ENCODE measurements at places on chromosomes 5 and 9.
A peak's percentile ranks its signal among the peaks of the same experiment; 100 is the strongest.

DNA sequence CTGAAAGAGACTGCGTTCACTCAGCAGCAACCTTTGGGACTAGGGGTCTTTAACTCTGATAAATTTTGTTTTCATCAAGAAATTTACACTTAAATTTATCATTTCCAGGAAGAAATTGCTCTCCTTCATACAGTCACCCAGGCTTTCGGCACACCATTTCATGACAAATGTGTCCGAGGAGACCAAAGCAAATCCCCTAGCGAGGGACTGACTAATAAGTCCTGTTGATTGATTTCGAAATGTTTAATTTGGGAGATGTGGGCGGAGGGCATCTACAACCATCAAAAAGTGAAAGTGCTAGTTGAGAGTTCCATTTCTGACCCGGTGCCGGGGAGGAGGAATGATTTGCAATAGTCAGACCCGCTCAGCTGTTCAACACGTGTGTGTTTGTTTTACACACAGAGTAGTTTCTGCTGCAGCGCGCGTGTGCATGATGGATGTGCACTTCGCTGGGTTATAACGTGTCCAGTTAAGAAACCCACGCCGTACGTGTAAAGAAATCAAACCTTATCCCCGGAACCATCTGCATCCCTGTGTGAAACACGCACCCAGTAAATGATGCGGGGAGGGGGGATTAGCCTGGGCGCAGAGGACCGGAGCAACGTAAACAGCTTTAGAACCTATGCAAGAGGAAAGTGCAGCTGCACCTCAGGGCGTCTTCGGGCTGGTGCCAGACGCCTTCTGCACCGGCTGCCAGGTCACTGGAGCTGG, 845 bp upstream of the NR4A3 start:
- DNase-seq: peak; percentile 83

DNA sequence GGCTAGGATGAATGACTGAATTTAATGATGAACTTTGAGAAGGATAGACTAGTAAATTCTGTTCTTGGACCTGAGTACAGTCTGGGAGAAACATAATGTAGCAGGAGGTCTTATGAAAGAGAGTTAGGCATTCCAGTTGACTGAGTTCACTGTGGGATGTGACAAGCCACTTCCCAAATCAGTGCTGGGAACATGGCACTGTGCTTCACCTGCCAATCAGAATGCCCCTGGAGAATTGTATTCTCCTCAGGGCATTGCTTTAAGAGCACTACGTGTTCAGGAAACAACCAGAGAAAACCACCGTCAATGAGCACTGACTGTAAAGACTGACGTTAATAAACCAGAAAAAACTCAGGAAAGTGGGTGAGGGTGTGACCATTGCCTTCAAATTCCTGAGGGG, 1.2 kb downstream of the CCDC107 start:
- DNase-seq: no peak

- no peak for DNase-seq
Observed at GRCh38 chr9:116539549-116539948, 147.6 kb upstream of the TRIM32 start.

DNA sequence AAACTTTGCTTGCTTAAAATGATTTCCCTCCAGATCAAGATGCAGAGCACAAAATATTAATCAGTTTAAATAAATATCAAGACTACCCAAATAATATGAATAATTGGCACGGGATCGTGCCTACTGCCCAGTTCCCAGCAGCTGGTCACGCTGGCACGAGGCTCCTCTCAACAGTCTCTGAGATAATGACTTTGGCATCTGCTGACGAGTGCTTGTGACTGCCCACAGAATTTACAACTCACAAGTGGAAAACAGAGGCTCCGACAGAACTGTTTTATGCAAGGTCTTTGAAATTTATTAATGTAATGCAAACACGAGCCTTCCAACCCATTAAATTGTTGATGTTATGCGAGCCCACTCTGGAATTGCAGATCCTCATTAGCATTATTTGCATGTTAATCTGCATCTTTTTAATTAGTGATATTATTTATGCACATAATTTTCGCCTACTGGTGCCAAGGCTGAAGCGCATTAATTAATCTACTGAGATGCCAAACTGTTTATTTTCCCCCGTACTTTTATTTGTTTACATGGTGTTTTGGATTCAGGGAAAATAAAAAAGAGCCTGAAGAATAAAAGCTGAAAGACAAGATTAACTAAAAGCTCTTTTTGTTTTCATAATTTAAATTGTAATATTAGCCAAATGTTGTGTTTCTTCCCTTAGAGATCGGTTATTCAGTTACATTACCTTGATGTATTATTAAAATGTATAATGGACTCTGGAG, 369.3 kb upstream of the IRX1 start:
- DNase-seq: peak; percentile 85

DNA sequence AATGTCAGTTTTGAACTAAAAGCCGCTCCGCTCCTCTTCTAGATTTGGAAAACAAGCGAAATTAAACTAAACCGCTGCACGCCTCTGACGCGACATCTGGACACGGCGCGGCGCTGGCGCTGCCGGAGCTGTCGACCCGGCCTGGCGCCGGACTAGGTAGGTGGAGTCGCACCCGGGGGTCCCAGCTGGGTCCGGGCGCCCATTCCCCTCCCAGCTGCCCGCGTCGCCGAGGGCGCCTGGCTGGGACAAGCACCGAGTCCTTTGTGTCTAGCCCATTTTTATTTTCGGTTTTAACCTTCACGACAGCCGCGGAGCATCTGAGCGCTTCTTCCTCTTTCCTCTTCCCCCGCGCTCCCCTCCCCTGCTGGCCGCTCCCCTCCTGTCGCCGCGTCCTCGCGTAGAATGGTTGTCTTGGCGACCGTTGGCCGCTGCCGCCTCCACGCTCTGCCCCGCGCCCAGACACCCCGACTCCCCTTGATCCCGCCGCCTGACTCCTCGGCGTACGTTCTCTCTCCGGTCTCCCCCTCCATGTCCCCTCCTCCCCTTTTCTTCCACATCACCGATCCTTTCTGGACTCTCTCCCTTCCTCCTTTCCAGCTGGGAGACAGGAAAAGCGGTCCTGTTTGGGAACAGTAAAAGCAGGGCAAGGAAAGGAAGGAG, 545 bp downstream of the CDKN2B-AS1 start:
- peak; percentile 59 for DNase-seq

- DNase-seq: no peak
Observed at GRCh38 chr5:103408408-103408807, 149.8 kb downstream of the MACIR start.

- no peak for DNase-seq
Observed at GRCh38 chr9:99471033-99471432, 249.0 kb downstream of the SEC61B start.

- no peak for DNase-seq
Observed at GRCh38 chr9:106291786-106292185, 571.2 kb upstream of the ZNF462 start.

GRCh38 chr9:121992571-121993212, 100.4 kb downstream of the TTLL11 start:
- peak; percentile 82 for DNase-seq

GRCh38 chr9:14520341-14520740, 172.9 kb downstream of the ZDHHC21 start:
- no peak for DNase-seq

GRCh38 chr9:21995666-21996398, 1.2 kb downstream of the CDKN2B-AS1 start:
- peak; percentile 41 for DNase-seq

DNA sequence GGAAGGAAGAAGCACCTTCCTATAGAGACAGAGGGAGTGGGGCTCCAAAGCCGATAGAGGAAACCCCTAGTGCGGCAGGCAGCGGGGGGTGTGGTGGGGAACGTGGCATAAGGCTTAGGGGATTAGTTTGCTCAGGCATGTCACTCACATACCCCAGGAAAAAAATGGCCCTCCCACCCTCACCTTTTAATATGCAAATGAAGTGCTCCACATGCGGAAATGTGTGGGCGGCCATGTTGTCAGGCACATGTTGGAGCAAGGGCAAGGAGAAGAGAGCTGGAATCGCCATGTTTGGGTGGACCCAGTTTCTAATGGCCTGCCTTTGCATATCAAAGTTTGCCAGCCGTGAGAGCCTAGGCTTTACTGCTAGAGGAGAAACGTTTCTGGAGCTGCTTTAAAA, 758.8 kb downstream of the NR2F1-AS1 start:
- no peak for DNase-seq

GRCh38 chr5:68243681-68244080, 28.1 kb downstream of the PIK3R1 start:
- no peak for DNase-seq

- DNase-seq: no peak
Observed at GRCh38 chr9:110443146-110443865, 105.6 kb upstream of the TXNDC8 start.

DNA sequence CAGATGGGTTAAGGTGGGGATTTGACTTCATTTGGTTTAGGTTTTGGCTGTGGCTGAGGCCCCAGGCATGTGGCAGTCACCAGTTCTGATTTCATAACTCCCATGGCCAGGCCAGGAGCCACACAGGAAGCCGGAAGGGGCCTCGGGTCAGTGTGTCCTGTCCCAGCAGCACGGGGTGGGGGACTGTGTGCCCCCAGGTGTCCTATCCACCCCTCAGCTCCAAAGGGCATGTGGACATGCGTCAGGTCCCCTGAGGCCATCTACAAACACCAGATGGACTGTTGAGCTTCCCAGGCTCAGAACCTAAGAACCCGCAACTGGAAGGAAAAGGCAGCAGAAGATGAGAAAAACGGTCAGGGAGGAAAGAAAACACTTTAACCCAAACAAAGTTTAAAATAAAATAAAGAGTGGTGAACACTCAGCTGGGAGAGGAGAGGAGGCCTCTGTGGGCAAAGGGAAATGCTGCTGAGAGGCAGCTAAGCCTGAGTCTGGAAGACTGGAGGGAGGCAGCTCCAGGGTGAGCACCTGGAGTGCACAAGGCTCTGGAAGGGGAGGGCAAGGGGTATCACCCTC, 260.8 kb downstream of the AUH start:
- no peak for DNase-seq

DNA sequence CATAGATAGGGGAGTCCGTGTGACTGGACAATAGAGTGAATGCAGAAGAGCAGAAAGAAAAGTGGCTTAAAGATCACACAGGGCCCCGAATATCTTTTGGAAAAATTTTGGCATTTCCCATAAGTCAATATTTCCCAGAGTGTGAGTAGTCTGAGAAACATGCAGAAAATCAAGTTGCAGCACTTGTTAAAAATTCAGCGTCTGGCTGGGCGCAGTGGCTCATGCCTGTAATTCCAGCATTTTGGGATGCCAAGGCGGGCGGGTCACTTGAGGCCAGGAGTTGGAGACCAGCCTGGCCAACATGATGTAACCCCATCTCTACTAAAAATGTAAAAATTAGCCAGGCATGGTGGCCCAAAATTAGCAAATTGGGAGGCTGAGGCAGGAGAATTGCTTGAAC, 227.0 kb downstream of the DRD1 start:
- DNase-seq: no peak

- DNase-seq: no peak
Observed at GRCh38 chr9:29241320-29241719, 1668.0 kb upstream of the C9orf72 start.

- DNase-seq: no peak
Observed at GRCh38 chr5:5372930-5373329, 49.5 kb upstream of the ICE1 start.

GRCh38 chr5:145471831-145472612, 363.1 kb downstream of the PRELID2 start:
- DNase-seq: no peak

DNA sequence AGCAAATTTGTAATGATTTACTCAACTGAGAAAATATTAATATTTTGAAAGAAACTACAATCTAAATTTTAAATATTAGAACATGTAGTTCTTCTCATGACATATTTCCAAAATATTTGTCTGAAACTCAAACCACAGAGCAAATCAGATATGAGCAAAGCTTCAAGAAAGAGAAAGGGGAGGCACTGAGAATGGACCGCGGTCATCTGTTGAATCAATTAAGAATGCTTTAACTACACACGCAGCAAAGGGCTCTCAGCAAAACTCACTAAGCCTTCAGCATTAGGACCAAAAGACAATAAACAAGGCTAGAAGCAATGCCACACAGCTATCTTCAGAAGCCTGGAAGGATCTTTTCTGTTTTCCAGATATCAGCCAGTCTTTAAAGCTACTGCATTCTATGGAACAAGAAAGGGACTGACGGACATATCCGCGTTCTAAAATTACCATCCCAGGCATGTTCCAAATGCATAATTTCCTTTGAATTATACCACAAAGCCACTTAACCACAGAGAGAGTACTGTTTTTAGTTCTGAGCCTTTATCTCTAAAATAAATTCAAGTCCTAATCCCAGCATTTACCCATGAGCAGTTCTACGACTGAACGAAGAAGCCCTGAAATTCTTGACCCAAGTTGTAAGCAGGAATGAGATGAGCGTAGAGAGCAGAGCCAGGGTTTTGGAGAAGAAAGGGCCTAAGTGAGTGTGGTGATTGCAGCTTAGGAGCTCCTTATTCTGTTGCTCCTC, 513.5 kb downstream of the AGTPBP1 start:
- DNase-seq: no peak

- DNase-seq: no peak
Observed at GRCh38 chr9:83675466-83675865, 32.3 kb downstream of the UBQLN1 start.

DNA sequence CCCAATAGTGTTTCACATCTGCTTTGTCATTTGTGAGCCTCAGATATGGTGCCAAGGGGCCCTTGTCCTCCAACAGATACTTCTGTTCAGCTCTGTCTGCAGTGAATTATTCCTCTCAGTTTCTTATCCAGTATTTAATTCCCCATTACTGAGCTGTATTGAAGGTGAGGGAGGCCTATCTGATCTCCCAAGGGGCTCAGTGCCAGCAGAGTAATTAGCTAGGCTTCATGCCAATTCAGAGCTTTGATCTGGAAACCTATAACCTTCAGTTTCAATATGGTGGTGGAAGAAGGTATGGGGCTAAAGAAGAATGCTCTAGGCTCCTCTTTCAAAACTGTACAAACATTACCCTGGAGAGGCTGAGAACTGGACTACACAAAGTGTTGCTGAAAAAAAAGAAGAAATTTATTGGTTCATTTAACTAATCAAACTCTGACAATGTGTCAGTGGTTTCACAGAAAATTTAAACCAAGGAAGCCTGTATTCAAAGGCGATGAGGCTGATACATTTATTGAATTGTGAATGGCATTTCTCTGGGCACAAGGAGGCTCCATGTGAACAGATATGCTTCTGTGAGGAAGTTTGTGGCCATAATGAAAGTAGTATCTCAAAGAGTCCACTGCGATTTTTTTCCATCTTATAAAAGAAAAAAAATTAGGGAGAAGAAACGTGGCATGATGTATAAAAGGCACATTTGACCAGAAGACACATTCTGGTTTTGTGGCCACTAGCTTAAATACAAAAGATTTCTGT, 397.8 kb downstream of the TLE4 start:
- DNase-seq: peak; percentile 52

DNA sequence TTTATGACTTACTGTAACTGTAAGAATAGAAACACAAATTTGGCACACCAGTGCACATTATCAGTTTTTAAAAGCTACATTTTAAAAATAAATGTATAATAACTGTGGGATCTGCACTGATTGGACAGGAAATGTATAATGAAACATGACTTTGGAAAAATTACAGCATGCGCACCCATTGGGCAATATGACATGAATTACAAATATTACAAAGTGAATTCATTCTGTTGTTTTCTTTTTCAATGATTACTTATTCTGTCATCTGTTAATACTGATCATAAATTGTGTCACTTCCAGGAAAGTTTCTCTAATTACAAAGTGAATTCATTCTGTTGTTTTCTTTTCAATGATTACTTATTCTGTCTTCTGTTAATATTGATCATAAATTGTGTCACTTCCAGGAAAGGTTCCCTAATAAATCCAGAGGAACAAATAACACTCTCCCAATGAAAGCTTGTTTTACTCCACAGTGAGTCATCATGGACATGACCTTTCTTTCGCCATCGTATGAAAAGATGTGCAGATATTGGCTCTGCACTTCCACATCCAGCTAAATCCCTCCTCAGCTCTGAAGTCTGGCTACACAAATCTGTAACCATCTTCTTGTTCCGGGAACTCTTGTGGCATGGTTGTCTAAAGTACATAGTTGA, 297.0 kb upstream of the HAPLN1 start:
- DNase-seq: no peak

All from globus pallidus (tissue), 1 donor.